CD4-positive, alpha-beta T cell (primary cell): ENCODE measurements at places on chromosomes 7 and 10.

DNA sequence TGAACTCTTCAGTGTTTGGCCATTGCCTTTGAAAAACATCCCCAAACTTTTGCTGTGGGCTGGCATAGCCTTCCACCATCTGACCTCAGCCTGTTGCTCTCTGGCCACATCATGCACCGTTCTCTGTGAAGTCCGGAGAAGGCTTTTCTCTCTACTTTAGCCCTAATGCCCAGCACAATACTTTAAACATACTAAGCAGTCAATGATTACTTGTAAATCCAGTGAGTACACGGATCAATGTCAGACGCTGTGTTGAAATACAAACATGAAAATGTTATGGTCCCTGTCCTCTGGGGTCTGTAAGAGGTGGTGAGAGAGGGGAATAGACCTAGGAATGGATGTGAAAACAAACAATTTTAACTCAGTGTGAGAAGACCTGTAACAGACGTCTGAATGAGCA, 297.9 kb downstream of the PLXDC2 start:
- DNase-seq: no peak

DNA sequence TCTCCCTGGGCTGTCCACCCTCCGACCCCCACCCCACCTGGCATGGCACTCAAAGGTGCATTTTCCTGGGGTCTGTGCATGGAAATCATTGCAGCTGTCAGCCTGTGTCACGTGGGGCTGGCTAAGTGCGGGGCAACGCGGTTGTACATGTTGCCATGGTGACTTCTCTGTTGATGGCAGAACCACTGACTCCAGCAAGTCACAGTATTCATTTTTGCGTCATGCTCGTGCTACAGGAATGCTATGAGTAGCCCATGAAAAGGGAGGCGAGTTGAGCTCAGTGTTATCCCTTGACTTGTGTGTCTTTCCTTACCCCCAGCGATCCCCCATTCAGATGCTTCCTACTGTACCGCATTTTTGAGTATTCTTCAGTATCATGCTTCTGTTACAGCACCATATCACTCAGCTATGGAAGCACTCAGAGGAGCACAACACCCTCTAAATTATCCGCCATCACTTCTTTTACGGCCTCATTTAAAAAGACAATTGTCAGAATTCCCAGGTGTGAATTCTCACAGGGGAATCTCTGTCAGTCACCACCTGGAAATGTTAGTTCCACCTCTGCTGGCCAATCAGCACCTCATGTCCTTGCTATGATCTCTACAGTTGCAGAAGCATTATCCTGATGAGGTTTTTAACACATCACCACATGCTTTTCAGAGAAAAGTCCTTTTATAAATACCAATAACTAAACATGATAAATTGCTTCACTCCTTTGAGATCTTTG, 194.4 kb upstream of the C7orf33 start:
- no peak for DNase-seq

GRCh38 chr7:75771224-75771623, 787 bp downstream of the CCL26 start:
- no peak for DNase-seq

- DNase-seq: no peak
These were observed 31.7 kb upstream of the SLC18A3 start for GRCh38 chr10:49578392-49578791.

DNA sequence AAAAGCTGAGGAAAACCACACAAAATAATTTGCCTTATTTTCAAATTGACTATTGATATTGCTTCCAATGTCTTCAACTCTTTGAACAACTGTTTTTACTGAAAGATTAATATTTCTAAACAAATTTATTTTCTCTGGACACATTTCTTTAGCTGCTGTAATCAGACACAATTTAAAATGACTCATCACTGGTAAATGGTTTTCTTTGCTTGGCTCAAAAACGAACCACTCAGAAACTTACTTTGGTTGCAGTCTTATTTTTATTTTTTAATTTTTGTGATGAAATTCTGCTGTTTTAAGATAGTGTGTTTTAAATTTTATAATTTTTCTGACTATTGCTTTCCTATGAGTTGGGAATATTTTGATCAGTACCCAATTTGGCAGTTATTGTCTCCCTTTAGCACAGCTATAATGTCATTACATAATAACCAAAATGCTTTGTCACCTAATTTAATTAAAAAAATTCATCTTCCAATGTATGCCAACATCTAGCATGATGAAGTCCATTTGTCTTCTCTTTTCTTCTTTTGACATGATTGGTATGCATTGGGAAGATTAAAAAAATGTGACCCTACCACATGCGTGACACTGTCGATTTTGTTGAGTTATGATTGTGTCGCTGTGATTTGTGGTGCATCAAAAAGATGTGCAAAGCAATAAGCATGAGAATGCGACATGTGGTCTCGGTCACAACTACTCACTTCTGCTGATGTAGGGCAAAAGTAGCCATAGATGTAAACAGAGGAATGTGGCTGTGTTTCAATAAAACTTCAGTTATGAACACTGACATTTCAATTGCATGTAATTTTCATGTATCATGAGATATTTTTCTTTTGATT, 222.3 kb downstream of the SUGCT start:
- DNase-seq: no peak

GRCh38 chr7:24372961-24373955, 89.3 kb downstream of the NPY start:
- DNase-seq: no peak

DNA sequence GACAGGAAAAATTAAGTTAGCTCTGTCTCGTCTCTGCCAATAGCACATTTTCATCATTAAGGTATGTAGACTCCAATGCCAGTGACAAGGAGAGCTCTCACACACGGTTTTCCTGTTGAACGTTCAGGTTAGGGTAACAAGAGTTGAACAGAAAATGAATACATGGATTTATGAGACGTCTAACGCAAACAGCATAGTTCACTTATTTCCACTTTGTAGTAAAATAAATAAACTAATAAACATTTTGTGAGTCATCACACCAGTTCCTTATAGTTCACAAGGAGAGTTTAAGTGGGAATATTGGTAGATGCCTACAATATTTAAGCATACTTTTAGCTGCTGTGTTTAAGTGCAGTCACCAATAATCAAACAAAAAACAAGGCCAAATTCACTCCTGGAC, 21.1 kb downstream of the DRGX start:
- DNase-seq: no peak

- DNase-seq: no peak
These were observed 32.5 kb downstream of the RGS10 start for GRCh38 chr10:119509909-119510451.

GRCh38 chr7:139673230-139673629, 104.6 kb downstream of the HIPK2 start:
- no peak for DNase-seq

DNA sequence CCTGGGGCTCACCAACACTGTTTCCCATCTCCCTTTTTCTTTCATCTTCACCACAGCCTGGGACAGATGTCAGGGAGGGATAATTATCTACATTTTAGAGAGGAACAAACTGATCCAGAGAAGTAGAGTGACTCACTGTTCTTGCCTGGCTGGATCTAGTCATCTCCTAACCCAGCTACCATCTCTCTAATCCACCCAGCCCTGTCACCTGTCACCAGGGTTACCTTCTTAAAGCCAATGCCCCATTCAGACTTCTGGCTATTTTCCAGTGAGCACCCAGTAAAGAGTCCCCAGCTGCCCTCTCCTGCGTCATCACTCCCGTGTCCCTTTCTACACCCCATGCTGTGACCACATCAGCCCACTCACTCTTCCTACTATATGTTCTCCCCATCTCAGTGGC, 68.4 kb upstream of the DUSP5 start:
- DNase-seq: no peak

DNA sequence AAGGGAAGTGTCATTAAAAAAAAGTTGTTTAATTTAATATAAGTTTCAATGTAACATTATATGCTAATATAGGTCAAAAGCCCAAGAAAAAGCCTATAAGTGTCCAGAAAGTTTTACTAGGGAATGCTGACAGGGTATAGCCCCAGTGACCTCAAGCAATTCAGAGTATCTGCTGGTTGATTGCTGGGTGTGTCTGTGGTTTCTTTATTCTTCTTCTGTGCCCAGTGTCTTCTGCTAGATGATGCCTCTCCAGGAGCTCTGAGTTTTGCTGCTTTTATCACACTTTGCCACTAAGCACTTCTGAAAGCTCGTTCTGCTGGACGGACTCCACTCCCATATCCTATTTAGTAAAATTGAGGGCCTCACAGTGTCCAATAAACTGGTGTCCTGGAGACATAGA, 212.2 kb upstream of the NRG3 start:
- DNase-seq: no peak

DNA sequence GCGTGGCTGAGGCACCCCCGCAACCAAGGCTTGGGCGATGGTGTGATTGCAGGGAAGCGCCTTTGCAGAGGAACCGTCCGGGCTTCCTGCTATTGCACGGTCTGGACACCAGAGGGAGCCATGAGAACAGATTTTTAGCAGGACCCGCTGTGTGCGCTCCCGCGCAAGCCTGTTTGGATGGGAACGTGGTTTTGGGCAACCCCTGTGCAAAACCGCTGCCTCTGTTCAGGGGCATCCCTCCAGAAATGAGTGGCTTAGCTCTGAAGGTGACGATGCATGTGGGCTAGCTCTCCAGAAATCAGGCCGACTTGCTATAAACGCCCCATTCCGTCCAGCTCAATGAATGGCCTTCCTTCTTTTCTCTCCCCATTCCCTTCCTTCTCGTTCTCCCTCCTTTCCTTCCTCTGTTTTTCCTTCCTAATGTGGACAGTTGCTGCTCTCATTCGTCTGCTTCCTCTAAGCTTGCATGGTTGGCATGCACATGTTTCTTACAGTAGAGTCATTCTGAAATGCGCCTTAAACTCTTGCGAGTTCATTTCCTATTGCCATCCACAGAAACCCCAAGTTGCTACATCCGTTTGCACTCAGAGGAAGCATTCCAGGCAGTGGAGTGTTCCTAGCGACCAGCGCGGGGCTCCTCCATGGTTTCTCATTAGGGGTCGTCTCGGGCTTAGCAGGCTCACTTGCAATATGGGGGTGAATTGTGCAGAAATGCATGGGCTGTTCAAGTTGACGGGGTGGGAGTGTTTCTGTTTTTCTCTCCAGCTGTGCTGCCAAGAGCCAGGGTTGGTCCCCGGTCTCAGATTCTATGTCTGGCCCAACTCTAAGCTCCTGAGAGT, 302.5 kb upstream of the GALNT17 start:
- peak; percentile 37 for DNase-seq

- DNase-seq: no peak
These were observed 121.8 kb upstream of the HPS1 start for GRCh38 chr10:98568551-98568950.

DNA sequence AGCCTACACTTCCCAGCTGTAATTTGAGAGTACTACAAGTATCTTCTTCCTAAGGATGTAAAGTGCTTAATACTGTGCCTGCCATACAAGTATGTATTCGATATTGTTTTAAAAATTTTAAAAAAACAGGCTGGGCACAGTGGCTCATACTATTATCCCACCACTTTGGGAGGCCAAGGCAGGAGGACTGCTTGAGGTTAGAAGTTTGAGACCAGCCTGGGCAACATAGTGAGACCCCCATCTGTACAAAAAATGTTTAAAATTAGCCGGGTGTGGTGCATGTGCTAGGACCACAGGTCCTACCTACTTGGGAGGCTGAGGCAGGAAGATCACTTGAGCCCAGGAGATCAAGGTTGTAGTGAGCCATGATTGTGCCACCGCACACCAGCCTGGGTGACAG, 8.3 kb downstream of the ARMC10 start:
- DNase-seq: no peak

- no peak for DNase-seq
These were observed 4.5 kb downstream of the HNRNPA2B1 start for GRCh38 chr7:26195867-26196657.

- no peak for DNase-seq
These were observed 56.7 kb downstream of the SNX10 start for GRCh38 chr7:26348234-26348851.

DNA sequence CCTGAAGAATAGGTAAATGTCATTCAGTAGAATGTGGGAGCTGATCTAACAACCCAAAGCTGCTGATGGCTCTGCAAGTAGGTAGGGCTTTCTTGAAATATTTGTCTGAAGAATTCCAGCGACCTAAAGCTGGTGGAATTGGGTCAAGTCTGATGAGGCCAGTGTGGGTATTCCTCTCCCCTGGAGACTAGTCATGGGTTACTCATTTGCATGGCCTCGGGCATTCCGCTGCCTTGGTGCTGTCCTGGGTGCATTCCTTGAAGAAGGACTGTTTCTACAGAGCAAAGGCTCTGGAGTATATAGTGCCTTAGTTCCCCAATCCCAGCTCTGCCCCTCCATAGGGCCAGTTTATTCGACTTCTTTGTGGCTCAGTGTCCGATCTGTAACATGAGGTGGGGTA, 19.2 kb downstream of the PDK4 start:
- DNase-seq: no peak

DNA sequence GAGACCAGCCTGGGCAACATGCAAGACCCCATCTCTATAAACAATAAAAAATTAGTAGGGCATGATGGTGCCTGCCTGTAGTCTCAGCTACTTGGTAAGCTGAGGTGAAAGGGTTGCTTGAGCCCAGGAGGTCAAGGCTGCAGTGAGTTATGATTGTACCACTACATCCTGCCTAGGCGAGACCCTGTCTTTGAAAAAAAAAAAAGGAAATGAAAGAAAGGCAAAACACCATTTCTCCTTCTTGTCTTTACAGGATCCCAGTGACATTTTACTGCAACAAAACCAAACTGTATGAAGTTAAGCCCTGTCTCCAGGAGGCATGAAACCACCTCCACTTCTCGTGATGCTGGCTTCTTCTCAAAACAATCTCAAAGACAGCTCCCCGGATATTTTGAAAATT, 29.9 kb upstream of the PBLD start:
- no peak for DNase-seq

- DNase-seq: no peak
These were observed 91.4 kb downstream of the TPST1 start for GRCh38 chr7:66296557-66296956.

DNA sequence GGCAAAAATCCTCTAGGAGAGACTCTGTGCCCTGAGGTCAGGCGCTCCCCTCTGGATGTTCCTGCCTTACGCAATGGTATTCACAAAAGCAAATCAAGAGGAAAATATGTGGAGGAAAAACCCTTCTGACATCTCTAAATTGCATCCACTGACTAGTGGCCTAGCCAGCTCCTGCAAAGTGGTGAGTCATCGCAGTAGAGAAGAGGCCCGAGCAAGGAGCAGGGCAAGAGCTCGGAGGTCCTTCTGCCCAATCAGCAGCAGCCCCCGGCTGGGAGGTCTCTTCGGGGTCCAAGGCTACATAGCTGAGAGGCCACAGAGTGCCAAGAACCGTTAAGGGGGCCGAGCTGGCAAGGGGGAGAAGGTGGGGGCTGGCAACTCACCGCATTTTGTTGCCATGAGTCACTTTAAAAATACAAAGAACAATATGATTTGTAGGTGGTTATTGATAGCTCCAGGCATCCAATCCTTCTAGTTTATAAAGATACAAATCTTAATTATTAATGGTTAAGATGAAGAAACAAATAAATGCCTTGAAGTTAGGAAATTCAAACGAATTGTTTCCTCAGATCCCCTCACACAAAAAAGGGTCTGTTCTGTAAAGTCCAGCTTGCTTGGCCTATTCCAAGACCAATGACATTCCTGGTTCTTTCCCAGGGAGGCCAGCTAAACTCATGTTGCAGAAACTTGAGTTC, 161.6 kb downstream of the PKD1L1 start:
- no peak for DNase-seq

GRCh38 chr10:78944723-78945312, 123.9 kb upstream of the ZMIZ1 start:
- DNase-seq: no peak
